Activated naive CD4-positive, alpha-beta T cell treated with anti-CD3 and anti-CD28 coated beads, Interleukin-2, amount 50 U/mL, for 72 hours (primary cell): ENCODE measurements at places on chromosomes 4 and X. TPM values are rescaled to one million over a fixed set of nuclear protein-coding genes. Genes with fewer than 3 reads are reported as not detected.

The RNF212 gene
- 4.5 TPM for total RNA-seq

The SSX4B gene
- not detected for total RNA-seq

The TKTL2 gene
- total RNA-seq = not detected

The PRR32 gene
- not detected for total RNA-seq

The RPA4 gene
- 0.39 TPM for total RNA-seq

The RPGR gene
- 6.3 TPM for total RNA-seq

The ANOS1 gene
- not detected for total RNA-seq

The SRPX2 gene
- total RNA-seq = not detected

The S100P gene
- total RNA-seq = not detected

The MAD2L1 gene
- 103 TPM for total RNA-seq

The ATP10D gene
- 11.3 TPM for total RNA-seq

The PF4V1 gene
- not detected for total RNA-seq

The PPP2R2C gene
- total RNA-seq = not detected

The HTN1 gene
- total RNA-seq = not detected

The CCDC110 gene
- total RNA-seq = 1.0 TPM

The ARAF gene
- 83.9 TPM for total RNA-seq

The ITGB1BP2 gene
- total RNA-seq = 7.8 TPM

The PLK4 gene
- 76.4 TPM for total RNA-seq

The PWWP3B gene
- not detected for total RNA-seq

The HPGD gene
- total RNA-seq = 5.8 TPM

The FGA gene
- total RNA-seq = not detected

The ARHGAP6 gene
- total RNA-seq = not detected

The CFAP299 gene
- total RNA-seq = not detected

The HSFX1 gene
- 0.72 TPM for total RNA-seq

The AVPR2 gene
- total RNA-seq = not detected

The AR gene
- total RNA-seq = not detected

The IRS4 gene
- not detected for total RNA-seq

The COX7B2 gene
- total RNA-seq = not detected

The FRMPD4 gene
- total RNA-seq = not detected

The OPN1LW gene
- total RNA-seq = not detected

The SLIT2 gene
- total RNA-seq = not detected

The HELT gene
- not detected for total RNA-seq

The CDX4 gene
- total RNA-seq = not detected

The MAGEE1 gene
- total RNA-seq = 4.5 TPM
